ENCODE measurements at places on chromosomes 16 and 17.

DNA sequence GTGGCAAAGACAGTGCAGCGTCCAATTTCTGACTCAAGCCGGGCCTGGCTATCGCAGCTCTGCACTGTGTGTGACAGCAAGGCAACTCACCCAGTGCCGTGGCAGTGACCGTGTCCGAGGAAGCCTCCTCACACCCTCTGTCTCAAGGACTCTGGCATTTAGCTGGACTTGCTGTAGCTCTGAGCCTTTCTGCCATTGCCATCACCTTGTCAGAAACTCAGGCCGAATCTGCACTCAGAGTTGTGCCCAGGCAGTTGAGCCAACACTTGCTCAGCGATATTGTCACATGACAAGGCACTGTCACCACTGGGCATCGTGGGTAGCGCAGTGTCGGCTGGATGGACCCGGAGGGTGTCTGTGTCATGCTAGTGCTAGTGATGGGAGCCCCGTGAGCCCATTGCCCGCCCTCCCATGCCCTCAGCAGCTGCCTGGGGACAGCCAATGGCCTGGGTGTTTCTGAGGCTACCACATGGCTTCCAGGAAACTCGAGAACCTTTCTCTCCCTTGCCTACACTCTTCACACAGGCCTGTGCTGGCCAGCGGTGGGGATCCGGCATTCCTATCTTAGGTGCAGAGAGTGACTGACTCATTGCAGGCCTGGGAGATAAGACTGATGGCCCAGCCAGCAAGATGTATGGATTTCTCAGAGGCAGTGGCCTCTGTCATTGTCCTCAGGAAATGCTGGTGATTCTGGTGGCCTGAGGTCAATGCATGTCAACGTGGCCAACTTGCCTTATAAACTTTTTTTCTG, 22.1 kb upstream of the STH start:
- DNase-seq, result no peak

DNA sequence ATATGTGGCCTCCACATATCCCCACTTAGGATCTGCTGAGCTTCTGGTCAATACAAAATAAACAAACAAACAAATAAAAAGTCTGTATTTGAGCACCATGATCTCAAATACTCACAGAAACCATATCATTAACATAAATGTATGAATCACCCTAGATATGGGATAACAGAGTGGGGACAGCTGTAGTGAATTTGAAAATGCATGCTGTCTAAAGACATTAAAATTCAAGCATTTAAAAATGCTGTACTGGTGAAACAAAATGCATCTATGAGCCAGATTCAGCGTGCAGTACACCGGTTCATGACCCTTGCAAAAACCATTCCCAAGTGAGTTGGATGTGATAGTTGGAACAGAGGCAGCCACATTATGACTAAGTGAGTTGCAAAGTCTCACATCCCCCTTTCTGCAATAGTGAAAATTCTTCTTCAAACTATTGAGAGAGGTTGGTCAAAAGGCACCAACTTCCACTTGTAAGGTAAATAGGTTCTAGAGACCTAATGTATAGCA, 12.3 kb downstream of the GRIN2A start:
- no peak for DNase-seq

- no peak for DNase-seq
Measured at GRCh38 chr17:51510940-51511339, 250.6 kb downstream of the UTP18 start.

GRCh38 chr16:86354641-86355513, 155.4 kb upstream of the FOXF1 start:
- DNase-seq, result no peak

GRCh38 chr17:50123649-50124349, 6.2 kb downstream of the SAMD14 start:
- DNase-seq, result no peak

- no peak for DNase-seq
Measured at GRCh38 chr17:81082177-81083073, 47.5 kb downstream of the BAIAP2 start.

DNA sequence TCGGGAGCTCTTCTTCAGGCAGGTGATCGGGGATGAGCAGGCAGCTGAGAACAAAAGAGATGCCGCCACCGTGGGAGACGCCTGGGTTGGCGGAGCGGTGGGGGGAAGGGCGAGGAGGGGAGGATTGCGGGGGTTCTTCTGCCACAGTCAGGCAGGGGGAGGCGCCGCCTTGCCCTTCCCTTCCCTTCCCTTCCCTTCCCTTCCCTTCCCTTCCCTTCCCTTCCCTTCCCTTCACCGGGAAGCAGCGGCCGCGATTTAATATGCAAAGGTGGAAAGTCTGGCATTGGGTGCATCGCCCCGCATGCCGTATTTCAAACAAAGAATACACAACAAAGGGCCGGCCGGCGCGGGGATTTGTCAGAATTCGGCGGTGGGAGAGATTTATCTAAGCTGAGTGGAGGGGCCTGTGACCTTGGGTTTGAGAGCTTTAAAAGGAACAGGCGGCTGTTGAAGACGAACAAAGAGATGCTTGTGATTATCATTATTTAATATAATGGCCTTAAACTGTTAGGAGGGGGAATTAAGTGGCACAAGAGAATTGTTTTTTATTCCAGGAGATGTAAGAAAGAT, 262.3 kb upstream of the TNRC6C start:
- DNase-seq, result no peak

DNA sequence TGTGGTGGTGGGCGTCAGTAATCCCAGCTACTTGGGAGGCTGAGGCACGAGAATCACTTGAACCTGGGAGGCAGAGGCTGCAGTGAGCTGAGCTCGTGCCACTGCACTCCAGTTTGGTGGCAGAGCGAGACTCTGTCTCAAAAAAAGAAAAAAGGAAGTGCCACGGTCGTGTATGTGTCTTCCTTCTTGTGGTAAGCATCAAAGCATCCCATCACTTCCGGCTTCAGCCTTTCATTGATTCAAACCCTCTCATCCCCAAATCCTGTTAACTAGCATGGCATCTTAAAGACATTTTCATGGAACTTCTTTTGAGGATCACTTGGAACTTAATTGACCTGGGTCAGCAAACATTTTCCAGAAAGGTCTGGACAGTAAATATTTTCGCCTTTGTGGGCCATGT, 126.2 kb downstream of the CPPED1 start:
- DNase-seq, result no peak

DNA sequence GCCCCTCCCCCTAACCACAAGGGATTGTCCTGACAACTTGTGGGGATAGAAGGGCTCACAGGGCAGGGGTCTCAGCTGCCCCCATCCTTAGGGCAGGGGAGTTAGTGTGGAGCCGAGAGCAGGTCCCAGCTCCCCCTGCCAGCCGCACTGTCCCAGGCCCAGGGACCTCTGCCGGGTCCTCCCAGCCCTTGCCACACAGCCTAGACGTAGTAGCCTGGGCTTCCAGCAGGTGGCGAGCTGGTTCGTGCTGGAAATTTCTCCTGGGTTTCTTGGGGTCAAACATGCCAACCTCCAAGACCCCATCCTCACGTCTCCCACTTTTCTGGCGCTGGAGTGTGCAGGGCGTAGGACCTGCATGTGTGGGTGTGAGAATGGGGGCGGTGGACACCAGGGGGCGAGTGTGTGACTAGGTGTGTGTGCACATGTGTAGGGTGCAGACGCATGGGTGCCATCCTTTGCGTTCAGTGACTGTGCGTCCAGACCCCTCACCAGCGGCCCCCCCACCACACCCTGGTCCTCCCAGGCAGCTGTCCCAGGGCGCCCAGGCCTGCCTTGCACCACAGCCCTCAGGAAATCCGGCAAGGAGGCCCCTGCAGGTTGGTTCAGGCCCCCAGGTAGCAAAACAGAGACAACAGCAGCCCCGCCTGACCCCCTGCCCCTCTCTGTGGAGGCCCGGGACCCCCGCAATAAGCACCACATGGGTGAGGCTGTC, 29.5 kb downstream of the SBK1 start:
- no peak for DNase-seq

DNA sequence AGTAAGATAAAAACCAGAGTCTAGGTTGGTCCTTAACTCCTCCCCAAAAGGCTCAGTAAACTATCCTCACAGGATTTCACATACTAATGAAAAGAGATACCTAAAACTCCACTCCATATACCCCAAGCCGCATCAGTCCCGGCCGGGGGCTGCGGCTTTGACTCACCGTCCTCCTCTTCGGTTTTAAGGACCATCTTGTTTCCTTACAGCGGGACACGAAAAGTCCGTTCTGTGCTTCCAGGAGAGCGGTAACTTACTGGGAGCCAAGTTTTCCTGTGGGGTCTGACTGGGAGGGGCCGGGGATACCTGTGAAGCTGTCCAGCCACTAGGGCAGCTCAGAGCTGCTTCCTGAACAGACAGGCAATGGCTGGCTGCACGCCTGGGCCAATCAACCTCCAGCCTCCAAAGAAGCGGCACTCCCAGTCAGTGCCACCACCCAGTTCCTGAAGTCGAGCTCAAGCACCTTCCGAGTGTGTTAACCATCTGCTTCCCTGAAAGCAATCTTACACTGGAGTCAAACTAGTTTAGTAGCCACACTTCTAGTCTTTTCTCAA, 45.5 kb downstream of the CYTH1 start:
- DNase-seq, result no peak

DNA sequence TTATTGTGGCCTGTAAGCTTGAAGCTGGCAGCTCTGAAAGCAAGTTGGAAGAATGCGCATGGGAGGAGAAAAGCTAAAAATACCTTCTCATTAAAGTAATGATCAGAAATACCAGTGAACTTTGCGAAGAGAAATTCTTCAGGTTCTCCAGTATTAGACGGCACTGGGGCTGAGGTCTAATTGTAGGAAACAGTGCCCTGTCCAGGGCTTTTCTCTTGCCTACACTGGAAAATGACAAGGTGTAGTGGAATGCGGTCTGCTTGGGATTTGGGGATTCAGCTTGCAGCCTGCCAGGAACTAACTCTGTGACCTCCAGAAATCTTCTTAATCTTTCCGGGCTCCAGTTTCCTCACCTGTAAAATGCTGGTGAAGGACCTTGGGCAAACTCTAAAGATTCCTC, 53.3 kb upstream of the KCNJ16 start:
- no peak for DNase-seq

GRCh38 chr16:54340531-54340930, 53.9 kb upstream of the IRX3 start:
- DNase-seq, result no peak

DNA sequence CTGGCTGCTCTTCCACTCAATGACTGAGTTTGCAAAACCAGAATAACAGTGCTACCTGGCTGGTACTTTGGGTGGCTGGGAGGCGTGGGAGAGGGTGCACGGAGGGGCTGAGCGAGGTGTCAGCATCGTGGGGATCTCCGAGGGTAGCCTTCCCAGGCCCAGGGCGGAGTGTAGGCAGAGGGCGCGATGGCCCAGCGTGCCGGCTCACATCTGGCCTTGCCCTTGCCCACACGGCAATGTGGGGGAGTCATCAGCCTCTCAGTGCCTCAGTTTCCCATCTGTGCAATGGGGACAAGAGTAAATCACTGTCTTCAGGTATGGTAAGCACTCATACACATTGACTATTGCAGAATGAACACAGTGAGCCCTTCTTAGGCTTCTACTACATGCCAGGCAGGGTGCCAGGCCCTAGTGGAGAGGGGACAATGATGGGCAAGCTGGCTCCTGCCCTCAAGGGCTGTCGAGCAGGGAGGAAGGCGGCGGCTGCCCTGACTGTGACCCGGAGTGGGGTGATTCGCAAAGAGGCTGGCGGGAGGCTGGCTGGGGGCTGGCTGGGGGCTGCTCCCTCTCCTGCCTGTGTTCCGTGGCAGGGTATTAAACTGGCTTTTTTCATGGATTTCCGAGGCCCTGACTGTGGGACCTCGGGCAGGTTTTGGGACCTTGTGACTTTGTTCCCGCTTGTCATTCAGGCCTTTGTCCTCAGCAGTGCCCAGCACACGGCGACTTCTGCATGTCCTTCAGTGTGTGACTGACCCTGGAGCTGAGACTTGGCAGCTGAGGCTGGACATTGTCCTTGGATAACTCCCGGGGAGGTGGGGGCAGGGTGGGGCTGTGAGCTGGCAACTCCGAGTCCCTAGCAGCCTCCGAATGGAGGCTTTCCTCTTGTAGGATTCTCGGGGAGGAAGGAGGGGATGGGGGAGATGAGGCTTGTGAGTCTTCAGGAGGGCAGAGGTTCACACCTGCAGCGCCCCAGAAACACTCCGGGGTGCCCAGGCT, 243.1 kb downstream of the SEC14L1 start:
- DNase-seq, result no peak

DNA sequence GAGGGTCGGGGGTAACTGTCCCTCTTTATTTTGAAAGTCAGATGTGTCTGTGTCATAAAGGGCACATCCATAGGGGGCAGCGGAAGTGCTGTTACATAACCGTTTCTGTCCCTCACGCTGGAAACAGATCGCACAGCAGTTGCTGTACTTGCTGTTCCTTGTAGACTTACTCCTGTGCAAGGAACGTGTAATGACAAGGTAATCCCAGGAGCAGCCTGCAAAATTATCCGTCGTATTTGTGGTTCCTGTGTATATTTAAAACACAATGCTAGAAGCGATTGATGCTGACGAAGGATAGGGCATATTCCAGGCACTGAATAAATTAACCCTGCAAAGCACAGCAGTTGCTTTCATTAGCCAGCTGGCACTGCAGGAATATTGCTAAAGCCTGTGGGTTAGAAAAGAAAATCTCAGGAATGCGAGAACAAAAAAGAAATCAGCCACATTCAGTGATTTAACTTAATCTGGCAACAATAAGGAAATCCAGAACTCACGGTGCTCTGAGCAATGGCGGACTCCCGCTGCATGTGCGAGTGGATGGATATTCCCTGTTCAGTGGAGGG, 76.2 kb downstream of the SPECC1 start:
- DNase-seq, result no peak

DNA sequence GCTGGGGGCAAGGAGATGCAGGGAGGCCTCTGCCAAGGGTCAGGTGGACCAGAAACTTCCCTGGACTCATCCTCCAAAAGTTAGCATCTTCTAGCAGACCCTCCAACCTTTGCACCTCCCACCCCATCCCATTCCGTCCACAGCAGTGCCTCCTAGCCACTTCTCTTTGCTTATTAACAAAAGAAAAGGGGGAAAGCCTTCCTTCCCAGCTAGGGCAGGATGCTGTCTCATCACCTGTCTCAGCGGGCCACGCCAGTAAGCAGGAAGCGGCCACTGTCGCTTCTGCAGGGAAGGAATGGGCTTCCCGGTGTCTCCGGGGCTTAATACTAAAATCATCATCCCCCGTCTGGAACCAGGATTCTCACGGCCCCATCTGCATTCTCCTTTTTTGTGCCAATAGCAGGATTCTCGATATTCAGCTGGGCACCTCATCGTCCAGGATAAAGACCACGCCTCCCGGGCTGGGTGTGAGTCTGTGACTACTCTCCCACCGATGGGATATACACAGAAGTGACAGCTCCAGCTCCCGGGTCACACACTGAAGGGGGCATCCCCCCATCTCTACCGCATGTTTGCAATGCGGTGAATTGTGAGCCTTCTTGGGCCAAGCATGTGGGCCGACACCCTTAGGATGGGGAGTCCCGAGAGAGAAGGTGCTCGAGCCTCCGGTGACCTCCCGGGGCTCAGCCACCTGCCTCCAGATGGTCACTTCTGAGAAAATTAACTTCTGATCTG, 15.5 kb upstream of the RBFOX3 start:
- DNase-seq, result no peak

- DNase-seq, result no peak
Measured at GRCh38 chr17:37065486-37066321, 117.0 kb downstream of the AATF start.

DNA sequence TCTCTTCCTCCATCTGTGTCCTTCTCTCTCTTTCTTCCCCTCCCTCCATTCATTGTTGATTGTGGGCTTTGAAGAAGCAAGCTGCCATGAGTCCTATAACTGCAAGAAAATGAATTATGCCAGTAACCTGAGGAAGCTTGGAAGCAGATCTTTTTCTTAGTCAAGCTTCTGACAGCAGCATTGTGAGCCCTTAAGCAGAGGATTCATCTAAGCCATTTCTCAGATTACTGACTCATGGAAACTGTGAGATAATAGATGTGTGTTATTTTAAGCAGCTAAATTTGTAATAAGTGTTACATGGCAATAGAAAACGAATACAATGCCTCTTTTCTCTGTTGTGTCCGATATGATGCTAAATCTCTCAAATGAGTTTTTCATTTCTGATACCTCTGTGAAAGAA, 1109.7 kb downstream of the CDH11 start:
- DNase-seq, result no peak

All from stimulated activated CD4-positive, alpha-beta T cell treated with anti-CD3 and anti-CD28 coated beads, Interleukin-1b, Interleukin-23, amount 100 ng/mL, for 1 hour (primary cell).